ENCODE measurements at places on chromosomes 6 and 20.
A peak's percentile ranks its signal among the peaks of the same experiment; 100 is the strongest.

DNA sequence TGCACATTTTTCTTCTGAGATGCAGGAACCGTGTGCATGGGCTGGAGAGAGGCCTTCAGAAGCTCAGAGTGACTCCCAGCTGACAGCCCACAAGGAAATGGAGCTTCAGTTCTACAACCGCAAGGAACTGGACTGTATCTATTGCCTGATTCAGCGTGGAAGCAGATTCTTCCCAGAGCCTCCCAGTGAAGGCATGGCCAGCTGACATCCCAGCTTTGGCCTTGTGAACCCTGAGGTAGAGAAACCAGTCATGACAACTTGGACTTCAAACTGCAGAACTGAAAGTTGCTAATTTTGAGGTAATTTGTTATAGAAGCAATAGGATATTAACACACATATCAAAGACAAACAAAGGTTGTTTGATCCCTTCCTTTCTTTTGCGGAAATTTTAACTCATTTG lies 94.3 kb upstream of the NOX3 start:
- no peak for DNase-seq

- no peak for DNase-seq
These were observed 211.4 kb upstream of the CDYL start for GRCh38 chr6:4564801-4565271.

- DNase-seq, result no peak
These were observed 129.6 kb upstream of the DOK5 start for GRCh38 chr20:54345821-54346220.

- DNase-seq, result peak; percentile 99
These were observed 92.9 kb downstream of the TFAP2C start for GRCh38 chr20:56722042-56722441.

GRCh38 chr6:140897804-140898573 lies 1234.7 kb upstream of the GJE1 start:
- peak; percentile 87 for DNase-seq

DNA sequence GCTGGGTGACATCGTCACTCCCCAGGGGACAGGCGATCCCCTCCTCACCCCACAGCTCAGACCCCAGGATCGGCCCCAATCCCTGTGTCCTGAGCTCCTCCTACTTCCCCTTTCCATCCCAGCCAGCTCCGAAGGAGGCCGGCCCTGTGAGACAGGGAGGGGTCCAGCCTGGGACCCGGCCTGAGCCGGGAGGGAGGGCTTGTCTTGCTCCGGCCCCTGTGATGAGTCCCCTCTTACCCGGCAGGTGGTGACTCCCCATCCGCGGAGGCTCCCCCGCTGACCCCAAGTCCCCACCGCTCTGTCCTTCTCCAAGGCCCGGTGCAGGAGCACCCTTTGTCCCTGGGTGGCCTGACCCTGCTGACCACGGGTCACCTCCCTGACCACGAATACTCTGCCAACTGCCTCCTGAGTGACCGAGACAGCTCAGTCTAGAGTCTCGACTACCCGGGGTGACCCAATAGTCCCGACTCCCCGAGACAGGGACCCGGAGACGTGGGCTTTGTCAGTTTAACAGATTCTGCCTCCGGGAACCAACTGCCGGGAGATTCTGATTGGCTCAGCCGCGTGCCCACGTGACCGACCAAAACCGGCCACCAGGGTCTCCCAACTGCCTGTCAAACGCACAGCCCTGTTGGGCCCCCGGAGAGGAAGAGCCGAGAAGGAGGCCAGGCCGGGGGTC lies 187.4 kb upstream of the PROKR2 start:
- peak; percentile 47 for DNase-seq

DNA sequence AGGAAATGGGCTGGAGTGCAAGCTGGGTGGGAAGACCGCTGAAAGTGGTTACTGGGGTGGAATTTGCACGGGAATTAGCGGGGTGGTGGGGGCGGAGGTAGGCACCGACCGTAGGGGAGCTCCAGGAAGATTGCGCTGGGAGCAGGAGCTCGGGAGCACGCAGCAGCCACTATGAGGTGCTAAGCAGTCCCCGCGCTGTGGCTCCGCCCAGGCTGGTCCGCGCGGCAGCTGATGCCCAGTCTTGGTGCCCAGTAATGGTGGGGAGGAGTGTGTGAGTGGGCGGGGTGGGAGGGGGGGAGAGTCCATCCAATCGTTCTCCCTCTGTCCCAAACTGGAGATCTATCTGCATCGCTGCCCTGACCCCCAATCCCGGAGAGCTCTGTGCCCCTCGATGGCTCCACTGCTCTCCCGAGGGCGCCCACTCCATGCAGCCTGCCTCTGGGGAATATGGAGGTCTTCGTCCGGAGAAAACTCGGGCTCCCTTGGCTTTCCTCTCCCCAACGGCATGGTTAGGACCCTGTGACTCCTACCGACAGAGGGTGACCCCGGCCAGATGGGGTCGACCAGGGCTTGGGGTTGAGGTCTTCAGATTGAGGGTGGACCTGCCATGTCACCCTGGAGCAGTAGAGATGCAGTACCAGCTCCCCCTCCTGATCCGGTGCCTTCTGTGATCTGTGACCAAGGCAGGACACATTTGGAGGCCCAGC lies 5.3 kb downstream of the TP53TG5 start:
- no peak for DNase-seq

- DNase-seq, result no peak
These were observed 281.8 kb upstream of the PLCB4 start for GRCh38 chr20:8787090-8787489.

DNA sequence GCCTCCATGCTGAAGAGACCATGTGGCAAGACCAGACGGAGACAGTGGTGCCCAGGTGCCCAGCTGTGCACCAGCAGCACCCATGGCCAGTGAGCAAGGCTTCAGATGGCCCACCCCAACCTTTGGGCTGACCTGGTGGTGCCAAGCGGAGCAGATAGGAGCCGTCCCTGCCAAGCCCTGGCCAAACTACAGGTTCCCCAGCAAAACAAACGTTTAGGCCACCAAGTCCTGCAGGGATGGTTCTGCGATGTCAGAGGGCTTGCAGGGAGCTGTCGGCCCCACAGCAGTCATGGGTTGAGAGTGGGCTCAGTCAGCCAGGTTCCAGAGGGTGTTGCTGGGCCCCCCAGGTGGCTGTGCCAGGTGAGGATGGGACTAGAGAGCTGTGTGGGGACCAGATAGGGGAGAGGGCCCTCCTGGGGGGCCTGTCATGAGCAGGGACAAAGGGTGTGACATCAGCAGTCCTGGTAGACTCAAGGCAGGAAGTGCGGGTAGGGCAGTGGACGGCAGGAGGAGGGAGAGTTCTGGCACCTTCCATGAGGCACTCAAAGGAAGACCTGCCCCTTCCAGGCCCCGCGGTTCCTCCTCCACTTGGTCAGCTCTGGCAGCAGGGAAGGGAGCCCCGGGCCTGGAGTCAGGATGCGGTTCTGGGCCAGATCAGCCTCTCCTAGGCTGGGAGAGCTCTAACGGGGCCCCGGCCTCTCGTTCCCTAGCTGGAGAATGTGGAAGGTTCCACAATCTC lies 342.4 kb downstream of the ZFAND3 start:
- no peak for DNase-seq

DNA sequence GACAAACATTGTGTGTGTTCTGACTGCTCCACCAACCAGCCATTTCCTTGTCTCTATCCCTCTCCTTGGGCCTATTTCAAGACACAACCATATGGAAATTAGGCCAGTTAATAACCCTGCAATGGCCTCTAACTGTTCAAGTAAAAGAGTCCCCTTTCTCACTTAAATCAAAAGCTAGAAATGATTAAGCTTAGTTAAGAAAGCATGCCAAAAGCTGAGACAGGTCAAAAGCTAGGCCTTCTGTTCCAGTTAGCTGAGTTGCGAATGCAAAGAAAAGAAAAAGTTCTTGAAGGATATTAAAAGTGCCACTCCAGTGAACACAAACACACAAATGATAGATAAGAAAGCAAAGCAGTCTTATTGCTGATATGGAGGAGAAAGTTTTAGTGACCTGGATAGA lies 22.5 kb downstream of the SERINC1 start:
- DNase-seq, result no peak

GRCh38 chr20:3237958-3238615 lies 903 bp downstream of the SLC4A11 start:
- DNase-seq, result no peak

DNA sequence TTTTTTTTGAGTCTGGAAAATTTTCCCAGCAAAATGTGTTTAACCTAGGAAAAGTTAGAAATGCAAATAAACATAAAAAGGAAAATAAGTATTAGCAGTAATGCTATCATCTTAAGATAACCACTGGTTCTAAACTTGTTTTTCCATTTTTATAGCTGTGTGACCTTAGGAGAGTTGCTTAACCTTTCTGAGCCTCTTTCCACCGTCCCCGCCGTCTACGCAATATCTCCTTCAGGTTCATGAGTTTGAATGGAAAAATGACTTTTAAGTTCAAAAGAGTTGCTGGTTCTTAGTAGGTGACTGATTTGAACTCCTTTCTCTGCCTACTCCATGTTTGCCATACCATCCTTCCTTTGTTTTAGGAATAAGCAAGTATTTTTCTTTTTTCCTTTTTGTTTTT lies 44.0 kb downstream of the GMPR start:
- no peak for DNase-seq

DNA sequence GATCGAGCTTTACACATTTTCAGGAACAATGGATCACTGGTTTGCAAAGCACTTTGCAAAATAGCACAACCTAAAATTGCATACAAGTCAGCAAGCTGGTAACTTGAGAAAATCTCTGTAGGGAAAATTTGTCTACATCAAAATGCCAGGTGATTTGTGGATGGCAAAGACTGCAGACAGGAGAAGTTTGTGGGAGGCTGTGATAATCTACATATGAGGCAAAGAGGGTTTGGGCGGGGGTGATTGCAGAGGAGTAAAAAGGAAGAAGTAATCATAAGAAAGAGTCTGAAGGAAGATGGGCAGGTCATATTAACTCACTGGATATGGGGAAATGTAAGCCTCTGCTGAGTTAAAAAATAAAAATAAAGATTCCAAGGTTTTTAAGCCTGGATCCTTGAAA lies 166.3 kb upstream of the STXBP5 start:
- DNase-seq, result no peak

DNA sequence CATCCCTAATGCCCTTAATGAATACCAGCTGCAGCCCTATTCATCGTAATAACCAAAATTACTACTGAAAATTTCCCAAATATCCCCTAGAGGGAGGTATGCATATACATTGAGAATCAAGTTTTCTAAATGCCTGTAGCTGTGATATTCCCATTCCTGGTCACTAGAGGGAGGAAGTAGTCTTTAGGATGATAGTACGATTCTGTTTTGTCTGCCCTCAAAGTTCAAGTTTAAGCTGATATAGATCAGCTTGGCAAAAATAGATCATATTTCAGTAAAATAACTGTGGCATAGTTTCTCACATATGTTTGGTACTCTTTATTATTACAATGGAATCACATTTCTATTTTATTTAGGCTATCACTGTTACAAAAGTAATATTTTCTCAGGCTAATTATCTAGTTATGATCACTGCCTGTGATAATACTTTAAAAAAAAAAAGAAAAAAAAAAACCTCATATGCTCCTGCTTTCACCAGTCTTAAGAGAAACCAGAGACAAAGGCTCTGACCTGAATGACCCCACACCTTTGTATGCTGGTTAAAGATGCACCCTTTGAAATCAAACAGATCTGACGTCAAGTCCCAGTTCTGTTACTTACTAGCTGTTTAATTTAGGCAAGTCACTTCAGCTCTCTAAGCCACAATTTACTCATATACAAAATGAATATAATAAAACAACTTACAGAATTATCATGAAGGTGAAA lies 11.0 kb downstream of the TSPYL1 start:
- peak; percentile 85 for DNase-seq

Data from NB4 (cell line).